ENCODE measurements at places on chromosomes 12 and 14.
A peak's percentile ranks its signal among the peaks of the same experiment; 100 is the strongest.

DNA sequence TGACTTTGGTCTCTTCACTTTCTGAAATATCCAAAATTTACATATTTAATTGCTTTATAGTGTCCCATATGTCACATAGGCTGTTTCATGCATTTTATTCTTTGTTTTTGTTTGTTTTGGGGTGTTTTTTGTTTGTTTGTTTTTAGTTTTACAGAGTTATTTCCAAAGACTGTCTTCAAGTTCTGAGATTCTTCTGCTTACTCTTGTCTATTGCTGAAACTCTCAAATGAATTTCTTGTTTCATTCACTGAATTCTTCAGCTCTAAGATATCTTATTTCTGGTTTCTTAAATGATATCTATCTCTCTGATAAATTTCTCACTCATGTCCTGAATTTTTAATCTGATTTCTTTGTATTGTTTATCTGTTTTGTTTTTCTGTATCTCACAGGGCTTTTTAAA is 412.0 kb upstream of the ATP2B1 start:
- no peak for DNase-seq

DNA sequence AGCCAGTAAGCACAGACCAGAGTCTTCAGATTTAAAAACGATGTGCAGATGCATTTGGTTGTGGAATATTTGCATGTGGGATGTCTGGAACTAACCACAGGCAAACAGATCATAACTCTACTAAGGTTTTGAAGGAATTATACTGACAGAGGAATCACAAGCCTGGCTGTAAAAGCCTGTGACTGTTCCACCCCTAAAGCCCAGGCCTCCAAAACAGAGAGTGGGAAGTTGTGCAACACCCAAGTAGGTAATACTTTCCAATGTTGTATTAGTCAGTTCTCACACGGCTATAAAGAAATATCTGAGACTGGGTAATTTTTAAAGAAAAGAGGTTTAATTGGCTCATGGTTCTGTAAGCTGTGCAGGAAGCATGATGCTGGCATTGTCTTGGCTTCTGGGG is 68.1 kb upstream of the DCD start:
- DNase-seq, result no peak

- no peak for DNase-seq
Observed at GRCh38 chr14:76984787-76985375, 43.6 kb downstream of the IRF2BPL start.

DNA sequence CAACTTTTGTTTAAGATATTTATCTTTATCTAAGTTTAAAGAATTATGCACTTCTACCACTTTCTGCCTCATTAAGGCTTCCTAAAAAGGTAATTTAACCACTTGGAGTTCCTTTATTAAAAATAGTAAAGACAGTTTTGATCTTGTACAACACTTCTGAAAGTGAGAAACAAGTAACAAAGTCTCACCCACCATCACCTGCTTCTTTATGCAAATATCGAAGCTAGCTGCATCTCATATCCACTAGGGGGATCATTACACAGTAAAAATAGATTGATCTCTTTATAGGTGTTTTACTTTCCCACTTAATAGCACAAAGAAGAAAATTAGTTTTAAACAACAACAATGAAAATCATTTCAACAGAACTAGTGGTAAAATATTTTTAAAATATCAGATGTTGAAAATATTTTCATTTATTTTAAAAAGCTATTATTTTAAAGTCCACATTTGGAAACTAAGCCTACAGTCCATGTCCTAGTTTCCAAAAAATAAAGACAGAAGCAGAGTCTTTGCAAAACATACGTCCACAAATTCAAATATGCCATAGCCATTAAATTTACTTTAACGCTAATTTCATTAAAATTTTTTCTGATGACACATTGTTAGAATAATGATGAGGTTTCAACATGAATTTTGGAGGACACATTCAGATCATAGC is 160.0 kb upstream of the SOX5 start:
- DNase-seq, result no peak

DNA sequence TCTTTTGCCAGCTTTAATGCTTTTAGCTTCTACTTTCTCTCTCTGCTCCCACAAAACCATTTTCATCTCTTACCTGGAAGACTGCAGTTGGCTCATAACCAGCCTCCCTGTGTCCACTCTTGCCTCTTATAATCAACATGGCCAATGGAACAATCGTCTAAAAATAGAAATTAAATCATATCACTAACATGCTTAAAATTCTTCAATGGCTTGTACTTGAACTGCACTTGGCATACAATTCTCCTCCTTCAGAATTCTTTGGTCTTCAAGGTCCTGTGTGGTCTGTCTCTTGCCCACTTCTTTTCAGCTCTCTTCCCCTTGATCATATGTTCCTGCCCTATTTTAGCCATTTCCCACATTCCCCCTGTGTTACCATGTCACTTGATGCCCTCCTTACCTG is 342.2 kb downstream of the ATP23 start:
- DNase-seq, result no peak

- no peak for DNase-seq
Observed at GRCh38 chr14:63513756-63514155, 29.4 kb downstream of the PPP2R5E start.

DNA sequence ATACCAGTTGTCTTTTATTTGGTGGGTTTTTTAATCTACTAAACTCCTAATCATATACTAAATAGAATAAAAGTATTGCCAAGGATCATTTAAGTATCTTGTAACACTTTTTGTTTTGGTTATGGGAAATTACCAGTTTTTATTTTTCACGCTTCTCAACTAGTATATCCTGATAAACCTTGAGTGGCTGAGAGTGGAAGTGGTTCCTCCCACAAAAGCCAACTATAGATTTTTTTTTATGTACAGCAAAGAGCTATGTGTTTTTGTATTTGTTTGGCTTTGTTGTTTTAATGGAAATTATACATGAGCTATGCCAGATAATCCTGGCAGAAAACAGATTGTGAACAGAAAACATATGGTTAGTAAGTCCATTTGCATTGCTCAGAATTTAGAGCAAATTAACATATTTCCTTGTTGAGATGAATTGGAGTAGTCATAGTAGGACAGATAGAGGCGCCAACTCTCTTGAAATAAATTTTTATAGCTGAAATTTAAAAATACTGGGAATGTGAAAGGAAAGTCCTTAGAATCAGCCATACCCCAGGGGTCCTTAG is 60.9 kb upstream of the PSMA6 start:
- DNase-seq, result no peak

DNA sequence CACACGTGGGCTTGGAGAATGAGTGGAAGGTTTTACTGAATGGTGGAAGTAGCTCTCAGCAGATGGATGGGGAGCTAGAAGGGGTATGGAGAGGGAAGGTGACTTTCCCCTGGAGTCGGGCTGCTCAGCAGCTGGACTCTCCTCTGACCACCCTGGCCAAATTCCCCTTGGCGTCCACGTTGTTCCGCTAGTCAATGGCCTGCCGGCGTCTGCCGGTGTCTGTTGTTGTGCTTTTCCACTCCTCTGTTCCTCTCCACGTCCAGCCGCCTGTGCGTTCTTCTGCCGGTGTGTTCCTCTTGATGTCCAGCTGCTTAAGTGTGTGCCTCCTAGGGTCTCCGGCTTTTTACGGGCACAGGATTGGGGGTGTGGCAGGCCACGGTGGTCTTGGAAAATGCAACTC is 203.5 kb downstream of the MYRFL start:
- DNase-seq, result no peak

- no peak for DNase-seq
Observed at GRCh38 chr14:102262929-102263462, 42.0 kb downstream of the MOK start.

GRCh38 chr14:89586258-89587135 is 169.5 kb upstream of the FOXN3 start:
- no peak for DNase-seq

DNA sequence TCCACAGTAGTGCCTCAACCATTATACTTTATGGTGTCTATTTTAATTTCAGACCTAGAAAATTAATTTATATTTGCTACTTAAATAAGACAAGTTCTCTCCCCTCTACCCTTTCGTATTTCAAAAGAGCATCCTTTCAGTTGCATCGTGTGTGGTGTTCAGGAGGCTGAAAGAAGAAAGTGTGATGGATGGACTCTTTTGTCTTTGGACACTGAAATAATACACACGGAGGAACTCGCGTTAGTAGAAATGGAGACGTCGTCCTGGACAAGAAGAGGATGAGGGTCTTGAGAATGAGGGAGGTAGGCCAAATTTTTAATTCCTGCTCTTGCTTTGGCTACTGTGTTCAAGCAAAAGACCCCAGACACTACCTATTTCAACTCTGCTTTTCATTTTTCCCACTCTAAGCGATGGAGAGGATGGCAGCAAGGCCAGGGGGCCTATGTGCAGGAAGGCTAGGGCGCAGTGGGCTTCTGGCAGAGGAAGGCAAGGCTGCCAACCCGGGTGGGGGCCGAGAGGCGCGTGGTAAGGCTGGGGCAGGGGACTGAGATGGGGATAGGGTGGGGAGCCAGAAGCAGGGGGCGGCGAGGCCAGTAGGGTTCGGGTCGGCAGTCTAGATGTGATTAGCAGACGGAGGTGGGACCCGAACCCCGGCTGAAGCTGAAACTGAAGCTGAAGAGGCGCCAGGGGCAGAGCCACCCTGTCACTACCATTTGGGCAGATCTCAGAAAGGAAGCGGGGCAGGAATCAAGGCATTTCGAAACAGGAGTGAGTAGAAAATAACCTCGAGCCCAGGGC is 722 bp downstream of the TMED8 start:
- DNase-seq, result peak; percentile 73

DNA sequence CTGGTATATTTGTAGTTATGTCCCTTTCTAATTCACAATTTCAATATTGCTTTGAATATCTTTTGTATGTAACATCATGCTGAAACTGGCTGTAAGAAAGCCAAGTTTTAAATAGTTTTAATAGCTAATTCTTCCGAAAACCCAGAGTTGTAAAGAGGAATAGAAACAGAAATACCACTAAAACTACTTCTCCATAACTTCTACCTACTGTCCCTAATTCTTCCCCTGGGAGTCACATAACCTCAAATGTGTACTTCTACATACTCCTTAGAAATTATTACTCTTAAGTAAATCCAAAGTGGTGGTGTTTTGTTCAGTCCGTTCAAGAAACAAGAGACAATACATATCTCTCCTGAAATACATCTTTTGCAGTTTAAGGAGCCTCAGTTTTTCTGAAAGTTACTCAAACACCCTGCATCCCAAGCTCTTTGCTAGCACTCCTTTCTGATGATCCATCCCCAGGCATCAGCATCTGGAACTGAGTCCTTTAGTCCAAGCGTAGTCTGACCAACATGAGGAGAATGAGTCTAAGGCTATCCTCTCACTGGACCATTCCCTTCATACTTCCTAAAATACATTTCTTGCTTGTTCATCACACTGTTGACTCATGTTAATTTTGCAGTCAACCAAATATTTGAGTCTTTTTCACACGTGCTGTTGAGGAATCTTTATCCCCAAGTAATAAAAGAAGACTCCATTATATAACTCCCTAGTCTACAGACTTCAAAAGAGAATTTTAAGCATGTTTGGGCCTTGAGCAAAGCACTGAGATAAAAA is 214.3 kb upstream of the NUDT4 start:
- no peak for DNase-seq

DNA sequence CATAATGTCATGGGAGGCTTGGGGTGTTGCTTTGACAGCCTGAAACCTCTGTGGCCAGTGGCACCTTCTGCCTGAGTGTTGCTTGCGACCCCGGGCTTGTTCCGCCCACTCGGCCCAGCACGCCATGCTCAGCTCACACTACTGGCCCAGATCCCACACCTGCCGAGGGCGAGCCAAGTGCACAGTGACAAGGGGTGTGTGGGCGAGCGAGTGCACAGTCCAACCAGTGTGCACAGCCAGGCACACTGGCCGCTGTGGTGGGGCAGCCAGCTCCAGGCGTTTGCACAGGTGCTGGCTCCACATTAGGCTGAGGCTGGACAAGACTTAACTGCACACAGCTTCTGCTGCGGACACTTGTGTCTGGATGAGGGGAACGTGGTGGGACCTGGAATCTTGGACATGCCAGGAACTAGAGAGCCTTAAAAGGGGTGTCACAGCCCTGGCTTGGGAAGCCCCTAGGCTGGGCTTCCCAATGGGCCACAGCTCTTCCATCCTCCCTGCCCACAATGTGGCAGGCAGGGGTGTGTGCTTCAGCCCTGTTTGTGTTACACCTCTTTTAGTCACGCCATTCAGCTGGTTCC is 609.2 kb upstream of the FOXG1 start:
- DNase-seq, result peak; percentile 64

- no peak for DNase-seq
Observed at GRCh38 chr14:96130391-96130790, 74.2 kb upstream of the BDKRB2 start.

Data from Right ventricle myocardium inferior (tissue), 1 donor.